Activated CD4-positive, alpha-beta T cell treated with anti-CD3 and anti-CD28 coated beads, Interleukin-10, Interleukin-2, amounts not matched to agents 100 ng/mL and 50 ng/mL, durations not matched to agents 16 hours and 8 hours (primary cell): ENCODE measurements at places on chromosomes 11 and 22.

DNA sequence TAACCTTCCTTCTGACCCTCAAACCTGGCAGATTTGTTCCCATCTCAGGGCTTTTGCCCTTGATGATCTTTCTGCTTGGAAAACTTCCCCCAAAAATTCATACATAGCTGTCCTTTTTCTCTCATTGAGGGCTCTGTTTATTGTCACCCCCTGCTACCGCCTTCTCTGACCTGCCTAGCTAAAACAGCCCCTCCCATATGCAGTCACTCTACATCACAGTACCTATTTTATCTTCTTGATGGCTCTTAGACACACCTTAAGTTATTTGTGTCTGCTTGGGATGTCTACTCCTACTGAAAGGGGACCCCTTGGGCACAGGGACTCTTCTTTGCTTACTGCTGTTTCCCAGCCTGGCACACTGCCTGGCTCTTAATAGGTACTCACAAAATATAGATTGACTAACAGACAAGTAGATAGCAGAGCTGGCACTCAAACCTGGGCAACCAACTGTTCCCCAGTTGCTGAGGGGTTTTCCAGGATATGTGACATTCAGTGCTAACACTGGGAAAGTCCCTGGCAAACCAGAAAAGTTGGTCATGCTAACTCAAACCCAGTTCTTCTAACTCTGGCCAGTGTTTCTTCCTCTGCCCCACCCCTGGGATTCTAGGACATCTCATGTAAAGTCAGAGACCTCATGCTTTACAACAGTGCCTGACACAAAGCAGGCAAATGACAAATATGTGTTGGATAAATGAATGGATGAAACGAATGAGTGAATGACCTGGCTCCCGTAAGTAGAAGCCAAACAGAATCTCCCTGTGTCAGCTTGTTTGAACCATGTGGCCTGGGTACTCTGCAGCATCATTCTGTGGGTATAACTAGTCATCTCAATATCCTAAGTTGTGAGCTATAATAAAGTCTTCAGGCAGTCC lies 19.8 kb upstream of the FJX1 start:
- DNase-seq, result peak; percentile 51

DNA sequence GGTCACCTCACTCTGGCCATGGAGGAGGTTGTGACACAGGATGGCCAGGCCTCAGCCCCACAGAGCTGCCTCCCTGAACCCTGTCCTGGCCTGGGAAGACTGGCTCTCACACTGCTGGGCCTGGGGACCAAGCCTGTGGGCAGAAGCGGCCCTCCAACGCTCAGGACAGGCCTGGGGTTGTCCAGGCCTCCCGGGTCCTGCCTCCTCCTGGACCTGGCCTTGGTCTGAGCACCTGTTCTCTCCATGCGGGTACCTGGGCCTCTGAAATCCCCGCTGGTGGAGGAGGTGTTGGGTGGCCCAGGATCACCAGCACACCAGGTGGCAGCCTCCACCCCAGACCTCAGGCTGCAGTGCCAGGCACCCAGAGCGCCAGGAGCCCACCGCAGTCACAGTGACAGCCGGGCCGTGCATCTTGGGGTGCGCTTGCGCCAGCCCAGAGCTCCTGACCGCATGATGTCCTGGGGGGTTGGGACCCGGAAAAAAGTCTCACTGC lies 16.1 kb upstream of the PIM3 start:
- DNase-seq, result no peak

- DNase-seq, result no peak
These were observed 619 bp downstream of the LRRC75B start for GRCh38 chr22:24592058-24592850.

GRCh38 chr11:79296141-79296540 lies 144.7 kb downstream of the TENM4 start:
- no peak for DNase-seq

DNA sequence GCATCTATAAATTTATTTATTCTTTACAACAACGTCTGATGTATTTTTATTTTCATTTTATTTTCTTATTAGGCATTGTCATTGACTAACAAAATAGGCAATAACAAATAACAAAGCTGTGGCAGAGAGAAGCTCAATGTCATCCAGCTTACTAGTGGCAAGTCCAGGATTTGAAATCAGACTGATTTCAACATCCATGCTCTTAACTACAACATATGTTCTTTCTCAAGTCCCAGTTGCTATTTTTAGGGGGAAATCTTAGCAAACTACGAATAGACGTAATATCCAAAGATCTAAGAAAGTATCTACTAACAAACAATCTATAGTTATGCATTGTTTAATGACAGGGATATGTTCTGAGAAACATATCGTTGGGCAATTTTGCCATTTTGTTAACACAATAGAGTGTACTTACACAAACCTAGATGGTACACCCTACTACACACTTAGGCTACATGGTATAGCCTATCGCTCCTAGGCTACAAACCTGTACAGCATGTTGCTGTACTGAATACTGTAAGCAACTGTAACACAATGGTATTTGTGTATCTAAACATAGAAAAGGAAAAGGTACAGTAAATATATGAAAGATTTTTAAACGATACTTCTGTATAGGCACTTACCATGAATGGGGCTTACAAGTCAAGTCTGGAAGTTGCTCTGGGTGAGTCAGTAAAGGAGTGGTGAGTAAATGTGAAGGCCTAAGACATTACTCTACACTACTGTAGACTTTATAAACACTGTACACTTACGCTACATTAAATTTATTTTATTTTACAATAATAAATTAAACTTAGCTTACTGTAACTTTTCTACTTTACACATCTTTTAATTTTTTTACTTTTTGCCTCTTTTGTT lies 151.3 kb downstream of the DLG2 start:
- no peak for DNase-seq

GRCh38 chr11:11302565-11302964 lies 50.5 kb downstream of the CSNK2A3 start:
- DNase-seq, result no peak

GRCh38 chr22:30825711-30826505 lies 131.2 kb downstream of the OSBP2 start:
- no peak for DNase-seq

DNA sequence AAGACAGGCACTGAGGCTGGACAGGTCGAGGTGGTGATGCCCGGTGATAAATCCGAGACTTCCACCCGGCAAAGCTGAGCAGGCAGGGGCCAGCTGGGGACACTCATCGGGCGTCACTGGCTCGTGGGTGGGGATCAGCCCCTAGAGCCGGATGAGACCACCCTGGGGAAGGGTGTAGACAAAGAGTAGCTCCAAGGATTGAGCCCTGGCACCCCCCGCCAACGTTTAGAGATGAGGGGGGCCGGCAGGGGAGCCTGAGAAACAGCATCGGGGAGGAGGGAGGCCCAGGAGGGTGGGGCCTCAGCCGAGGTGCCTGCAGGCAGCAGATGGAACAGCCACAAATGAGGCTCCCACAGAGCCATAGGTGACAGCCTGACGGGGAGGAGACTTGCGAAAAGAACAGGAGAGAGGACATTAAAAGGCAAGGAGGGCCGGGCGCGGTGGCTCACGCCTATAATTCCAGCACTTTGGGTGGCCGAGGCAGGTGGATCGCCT lies 27.4 kb upstream of the CBX7 start:
- DNase-seq, result no peak

- no peak for DNase-seq
These were observed 52.0 kb downstream of the AMBRA1 start for GRCh38 chr11:46541593-46542371.

DNA sequence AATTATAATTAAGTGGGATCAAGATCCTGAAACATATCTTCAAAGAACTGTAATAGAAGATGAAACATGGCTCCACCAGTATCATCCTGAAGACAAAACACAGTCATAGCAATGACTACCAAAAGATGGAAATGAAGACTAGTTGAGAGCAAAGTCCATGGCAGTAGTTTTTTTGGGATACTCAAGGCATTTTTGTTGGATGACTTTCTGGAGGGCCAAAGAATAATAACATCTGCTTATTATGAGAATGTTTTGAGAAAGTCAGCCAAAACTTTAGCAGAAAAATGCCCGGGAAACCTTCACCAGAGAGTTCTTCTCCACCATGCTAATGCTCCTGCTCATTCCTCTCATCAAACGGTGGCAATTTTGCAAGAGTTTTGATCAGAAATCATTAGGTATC lies 809.4 kb upstream of the RAG2 start:
- DNase-seq, result no peak

GRCh38 chr11:94834911-94835593 lies 66.9 kb downstream of the AMOTL1 start:
- no peak for DNase-seq

DNA sequence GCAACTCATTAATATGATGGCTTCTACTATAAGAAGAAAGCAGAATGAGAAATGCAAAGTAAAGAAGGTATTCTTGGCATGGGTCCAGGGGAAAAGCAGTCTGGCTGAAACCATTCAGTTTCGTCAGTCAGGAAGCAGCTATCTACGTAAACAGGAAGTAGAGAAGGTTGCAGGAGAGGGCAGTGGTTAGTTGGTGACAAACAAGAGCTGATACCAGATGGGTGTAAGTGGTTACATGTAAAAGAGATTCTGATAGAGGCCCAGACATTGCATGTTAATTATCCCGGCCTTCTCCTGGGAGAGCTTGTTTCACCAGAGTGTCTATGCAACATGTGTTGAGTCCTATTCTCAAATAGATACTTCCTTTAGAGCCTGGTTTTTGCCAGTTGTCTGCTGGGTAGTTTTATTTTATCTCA lies 58.4 kb upstream of the PSMA1 start:
- peak; percentile 88 for DNase-seq

- no peak for DNase-seq
These were observed 76.1 kb upstream of the RAB1B start for GRCh38 chr11:66192181-66192863.

GRCh38 chr11:9090488-9091043 lies 833 bp downstream of the SCUBE2 start:
- DNase-seq, result no peak

DNA sequence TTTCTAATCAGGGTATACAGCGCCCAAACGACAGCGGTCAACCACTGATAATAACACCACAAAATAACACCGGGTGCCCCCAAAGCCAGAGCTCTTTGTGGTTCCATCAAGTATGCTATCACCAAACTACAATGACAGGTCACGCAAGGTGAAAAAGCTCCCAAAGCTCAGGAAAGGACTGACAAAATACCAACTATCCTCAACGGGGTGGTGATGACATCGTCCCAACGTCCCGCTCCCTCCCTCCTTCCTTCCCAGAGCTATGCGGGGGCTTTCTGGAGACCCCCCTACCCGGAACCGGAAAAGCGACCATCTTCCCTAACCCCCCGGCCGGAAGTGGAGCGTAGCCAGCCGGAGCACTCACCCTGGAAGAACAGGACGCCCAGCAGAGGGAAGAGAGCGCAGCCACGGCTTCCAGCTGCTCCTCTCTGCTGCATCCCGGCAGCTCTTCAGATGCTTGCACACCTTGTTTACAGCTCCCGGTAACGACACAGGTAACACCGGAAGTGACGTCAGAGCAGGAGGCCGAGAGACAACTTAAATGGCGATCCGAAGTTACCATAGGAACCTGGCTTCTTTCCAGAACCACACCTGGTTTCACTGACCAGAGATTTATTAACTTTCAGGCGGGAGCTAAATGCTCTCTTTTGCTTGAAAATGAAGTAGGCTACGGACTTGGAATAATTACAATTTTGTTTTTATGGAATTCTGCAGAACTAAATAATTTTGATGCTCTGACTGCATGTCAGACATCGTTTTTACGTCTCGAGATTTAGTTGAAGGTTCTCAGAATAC lies at the start of gene MPZL3:
Gene MPZL3 (minus strand): TSS at position 508 of the 795 bp plus-strand sequence. CDS start 71 bp downstream, at position 437.
- peak; percentile 87 for DNase-seq

DNA sequence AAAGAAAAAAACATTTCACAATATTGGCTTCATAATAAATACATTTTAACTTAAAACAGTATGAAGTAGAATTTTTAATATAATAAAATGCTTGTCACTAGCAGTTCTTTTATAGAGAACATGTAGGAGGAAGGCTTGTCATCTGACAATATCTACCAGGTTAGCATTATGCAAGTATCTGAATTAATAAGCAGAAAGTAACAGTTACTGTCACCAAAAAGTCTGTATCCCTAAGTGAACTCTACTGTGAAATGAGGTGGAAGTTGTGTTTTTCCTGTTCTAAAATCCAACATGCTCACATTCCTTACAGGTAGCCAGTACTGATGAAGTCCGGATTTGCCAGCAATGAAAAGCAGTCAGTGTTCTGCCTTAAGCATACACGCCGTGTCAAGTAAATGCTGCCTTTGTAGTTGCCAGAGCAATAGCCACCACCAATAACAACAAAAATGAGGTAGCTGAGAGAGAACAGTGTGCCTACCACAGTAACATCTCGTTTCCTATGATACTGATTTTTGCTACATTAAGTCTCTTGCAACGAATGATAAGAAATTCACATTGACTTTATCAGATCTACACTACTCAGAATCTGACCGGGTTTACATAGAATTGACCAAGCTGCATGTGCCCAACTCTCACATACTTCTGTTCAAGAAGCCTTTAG lies 95.5 kb downstream of the SIK3 start:
- peak; percentile 70 for DNase-seq

DNA sequence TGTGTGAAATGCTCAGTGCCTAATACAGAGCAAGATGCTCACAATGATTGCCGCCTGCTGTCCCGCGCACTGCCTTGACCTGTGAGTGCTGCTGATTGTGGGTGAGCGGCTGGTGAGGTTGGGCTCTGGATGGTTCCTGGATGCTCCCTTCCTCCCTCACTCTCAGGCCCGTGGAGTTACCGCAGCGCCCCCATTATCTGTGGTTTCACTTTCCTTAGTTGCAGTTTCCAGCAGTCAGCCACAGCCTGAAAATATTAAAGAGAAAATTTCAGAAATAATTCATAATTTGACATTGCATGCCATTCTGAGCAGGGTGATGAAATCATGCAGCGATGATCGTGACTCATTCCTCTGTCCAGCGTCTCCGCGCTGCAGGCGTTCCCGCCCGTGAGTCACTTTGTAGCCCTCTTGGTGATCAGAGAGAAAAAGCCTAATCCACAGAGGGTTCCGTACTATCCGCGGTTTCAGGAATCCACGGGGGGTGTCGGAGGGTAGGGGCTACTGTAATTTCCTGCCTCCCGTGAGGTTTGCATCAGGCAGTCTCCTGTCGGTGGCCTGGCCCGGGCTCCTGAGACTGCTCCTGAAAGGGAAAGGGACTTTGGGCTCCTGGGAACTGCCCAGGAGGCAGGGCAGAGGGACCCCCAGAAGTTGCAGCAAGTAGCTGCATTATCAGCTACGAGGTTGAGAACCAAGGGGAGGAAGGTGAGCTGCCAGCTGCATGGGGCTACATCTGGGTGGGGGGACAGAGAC lies 10.6 kb downstream of the RPL3 start:
- DNase-seq, result no peak

GRCh38 chr11:121655537-121656327 lies 203.0 kb upstream of the SORL1-AS1 start:
- peak; percentile 74 for DNase-seq

DNA sequence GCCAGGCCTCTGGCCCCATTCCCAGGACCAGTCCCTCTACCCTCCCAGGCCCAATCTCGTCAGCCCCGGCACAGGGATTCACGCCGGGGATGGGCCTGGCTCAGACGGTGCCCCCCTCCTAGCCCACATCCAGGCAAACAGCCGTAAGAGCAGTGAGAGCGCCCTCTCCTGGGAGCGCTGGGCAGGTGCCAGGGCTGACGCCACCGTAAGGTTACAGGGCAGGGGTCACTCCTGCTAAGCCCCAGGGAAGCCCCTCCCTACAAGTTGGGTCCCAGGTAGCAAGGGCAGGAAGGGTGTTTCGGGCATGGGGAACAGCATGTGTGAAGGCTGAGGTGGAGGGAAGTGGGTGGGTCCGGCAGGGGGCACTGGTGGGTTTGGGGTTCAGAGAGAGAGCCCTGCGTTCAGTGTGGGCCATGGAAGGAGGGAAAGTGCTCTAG lies 19.2 kb upstream of the PPARA start:
- no peak for DNase-seq

GRCh38 chr22:29044657-29045176 lies 16.9 kb downstream of the C22orf31 start:
- no peak for DNase-seq

GRCh38 chr11:34240150-34240494 lies 117.7 kb downstream of the ABTB2 start:
- no peak for DNase-seq
